ENCODE measurements at places on chromosomes 2 and 18. TPM values are rescaled to one million over a fixed set of nuclear protein-coding genes. Genes with fewer than 3 reads are reported as not detected.

DNA sequence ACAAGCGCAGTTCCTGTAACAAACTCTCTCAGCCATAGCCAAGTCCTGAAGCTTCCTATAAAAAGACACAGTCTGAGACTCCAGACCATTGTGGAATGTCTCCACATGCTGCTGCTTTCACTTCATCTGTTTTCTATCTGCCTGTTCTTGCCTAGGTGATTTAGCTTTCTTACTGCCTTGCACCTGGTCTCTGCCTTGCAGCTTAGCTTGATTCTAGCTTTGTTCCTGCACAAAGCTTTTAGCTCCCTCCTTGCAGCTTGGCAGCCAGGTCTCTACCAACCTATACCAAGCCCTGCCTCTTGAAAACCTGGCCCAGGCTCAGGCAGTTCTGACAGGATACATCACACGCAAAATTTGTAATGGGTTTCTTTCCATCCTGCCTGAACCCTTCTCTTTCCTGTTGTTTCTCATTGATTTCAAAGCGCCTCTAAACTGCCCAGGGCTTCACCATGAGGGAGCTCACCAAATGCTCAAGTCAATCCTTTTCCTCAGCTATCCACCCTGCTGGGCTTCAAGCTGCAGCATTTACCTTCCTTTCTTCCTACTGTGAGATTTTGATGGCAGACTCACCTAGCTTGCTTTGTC is 941.3 kb upstream of the NXPH2 start:
- no peak for DNase-seq

GRCh38 chr18:26207937-26208336 is 18.3 kb upstream of the TAF4B start:
- no peak for DNase-seq

Gene POMC
- total RNA-seq = 11.8 TPM

DNA sequence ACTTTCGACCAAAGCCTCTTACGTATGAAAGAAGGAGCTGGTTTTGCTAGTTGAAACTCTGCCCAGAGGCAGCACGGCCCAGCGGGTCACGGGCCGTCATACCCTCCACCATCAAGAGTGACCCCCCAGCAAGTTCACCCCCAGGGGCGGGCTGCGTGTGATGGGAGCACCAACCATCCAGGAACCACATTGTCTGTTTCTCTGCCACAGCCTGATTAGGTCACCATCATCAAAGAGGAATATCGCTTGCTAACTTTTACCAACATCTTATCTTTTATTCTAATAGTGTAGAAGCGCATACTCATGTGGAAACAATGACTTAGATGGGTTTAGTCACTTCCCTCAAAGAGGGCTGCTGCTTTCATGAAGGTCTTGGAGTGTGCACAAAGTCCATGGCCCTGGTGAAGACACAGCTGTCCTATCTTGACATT is 116.6 kb upstream of the SMIM21 start:
- no peak for DNase-seq

- no peak for DNase-seq
Observed at GRCh38 chr2:57407772-57408201, 638.8 kb upstream of the VRK2 start.

GRCh38 chr18:48894799-48895346 is 55.9 kb downstream of the SMAD7 start:
- DNase-seq = no peak

- DNase-seq = no peak
Observed at GRCh38 chr2:157326698-157327097, 1.1 kb upstream of the ERMN start.
